Chondrocyte (in vitro differentiated cells): ENCODE measurements at places on chromosomes 11 and 22.

GRCh38 chr11:44149651-44150050 lies 54.2 kb downstream of the EXT2 start:
- no peak for DNase-seq

DNA sequence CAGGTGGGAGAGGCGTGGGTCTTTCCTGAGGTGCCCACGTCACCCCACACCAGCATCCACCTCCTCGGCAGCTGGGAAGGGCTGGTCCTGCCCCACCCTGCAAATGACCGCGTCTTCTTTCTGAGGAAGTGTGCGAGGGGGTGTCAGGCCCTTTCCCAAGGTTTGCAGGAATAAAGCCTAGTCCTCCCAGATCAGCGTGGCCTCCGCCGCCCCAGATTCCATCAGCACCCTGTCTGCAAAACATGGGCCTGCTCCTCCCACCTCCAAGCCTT lies 14.4 kb upstream of the SLC39A13 start:
- DNase-seq, result no peak

DNA sequence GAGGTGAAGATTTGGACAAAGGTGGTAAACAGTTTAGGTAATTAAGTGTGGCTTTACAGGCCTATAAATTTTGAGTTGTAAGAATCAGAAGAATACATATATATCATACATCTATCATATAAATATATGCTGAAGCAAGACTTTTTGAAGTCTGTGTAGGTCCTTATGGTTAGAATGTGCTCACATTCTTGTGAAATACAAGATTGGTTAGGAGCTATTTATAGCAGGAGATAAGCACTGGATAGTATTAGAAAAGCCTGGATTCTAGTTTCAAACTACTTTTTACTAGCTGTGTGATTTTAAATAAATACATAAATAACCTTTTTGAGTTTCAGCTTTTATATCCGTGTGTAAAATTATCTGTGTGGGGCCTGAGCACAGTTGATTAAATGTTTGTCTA lies 42.3 kb downstream of the ANKRD42 start:
- DNase-seq, result no peak

DNA sequence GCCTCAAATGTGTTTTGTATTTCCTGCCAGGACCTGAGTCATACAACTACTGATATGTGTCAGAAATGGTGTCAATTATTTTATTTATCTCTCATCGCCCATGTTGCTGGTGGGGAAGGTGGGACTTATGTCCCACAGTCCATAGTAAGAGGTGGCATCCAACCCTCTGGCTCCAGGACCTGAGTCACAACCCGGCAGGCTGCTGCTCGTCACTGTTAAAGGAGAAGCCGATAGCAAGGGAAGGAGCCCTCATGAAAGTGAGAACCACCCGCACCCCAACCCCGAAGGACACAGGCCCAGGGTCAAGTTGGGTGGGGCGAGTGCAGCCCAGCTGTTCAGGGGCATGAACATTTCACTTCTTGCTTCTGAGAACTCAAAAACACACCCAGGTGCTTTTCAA lies 33.1 kb upstream of the TP53I11 start:
- no peak for DNase-seq

- DNase-seq, result no peak
Observed at GRCh38 chr11:108289699-108290098, 66.8 kb downstream of the ATM start.

DNA sequence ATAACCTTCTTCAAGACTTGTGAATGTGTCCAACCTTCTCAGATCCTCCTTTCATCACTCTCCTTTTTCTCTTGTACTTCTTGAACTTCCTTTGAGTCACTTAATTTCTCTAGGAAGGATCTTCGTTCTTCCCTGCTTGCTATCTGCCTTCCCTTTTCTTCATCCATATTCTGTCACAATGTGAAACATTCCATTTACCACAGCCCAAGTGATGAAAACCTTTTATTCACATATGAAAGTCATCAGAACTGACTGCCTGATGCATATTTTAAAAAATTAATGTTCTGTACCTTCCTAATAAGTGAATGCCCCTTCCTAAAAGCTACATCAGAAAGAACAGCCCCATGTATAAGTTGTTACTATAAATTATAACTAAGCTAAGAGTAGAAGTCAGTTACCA lies 520.4 kb upstream of the LUZP2 start:
- no peak for DNase-seq

GRCh38 chr11:17414317-17414737 lies 25.9 kb upstream of the KCNJ11 start:
- no peak for DNase-seq

GRCh38 chr11:117860139-117860538 lies 16.3 kb downstream of the FXYD6 start:
- no peak for DNase-seq

GRCh38 chr11:26620282-26621045 lies 48.4 kb upstream of the MUC15 start:
- no peak for DNase-seq

DNA sequence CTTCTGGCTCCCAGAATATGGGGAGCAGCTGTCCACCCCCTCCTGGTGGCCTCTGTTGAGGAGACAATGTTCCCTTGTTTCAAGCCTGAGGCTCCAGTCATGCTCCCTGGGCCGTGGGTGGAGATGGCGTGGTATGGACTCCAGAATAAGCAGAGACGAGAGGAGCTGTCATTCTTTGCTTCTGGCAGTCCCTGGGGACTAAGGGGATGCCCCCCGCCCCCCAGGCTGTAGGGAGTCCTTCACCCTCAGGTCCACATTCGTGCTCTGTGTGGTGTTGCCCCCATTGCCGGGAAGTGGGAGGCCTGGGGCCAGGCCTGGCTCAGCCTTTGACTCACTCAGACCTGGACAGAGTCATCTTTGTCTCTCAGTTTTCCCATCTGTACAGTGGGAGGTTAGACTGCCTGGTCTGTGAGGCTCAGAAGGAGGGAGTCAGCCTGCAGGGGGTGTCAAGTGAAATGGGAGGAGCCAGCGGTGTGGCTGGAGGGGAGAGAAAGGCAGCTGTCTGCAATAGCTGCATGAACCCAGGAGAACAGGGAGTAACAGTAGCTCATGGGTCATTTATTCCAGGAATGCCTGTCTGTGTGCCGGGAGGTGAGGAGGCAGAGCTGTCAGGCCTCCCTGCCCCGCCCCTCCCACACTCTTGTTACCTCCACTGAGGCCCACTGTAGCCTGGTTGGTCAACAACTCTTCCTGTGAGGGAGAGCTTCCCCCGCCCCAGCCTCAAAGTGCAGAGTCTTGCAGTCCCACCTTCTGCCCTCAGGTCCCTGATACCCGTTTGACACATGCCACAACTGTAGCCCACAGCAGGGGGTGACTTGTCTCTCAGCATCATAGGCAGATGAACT lies 6.3 kb downstream of the ARHGEF17 start:
- no peak for DNase-seq

DNA sequence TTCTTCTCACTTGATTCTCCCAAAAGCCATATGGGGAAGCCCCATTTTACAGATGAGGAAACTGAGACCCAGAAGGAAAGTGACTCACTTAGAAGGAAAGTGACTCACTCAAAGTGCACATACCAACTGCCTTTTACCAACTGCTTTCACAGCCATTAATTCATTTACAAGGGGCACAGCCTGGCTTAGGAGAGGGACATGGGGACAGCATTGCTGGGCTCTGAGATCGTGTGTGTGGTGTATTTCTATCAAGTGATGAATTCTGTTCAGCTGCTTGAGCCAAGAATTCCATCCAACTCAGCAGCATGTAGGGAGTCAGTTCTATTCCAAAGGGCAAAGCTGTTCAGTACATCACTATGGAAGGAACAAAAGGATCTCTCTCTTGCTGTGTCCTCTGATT lies 23.5 kb upstream of the PAK1 start:
- no peak for DNase-seq

DNA sequence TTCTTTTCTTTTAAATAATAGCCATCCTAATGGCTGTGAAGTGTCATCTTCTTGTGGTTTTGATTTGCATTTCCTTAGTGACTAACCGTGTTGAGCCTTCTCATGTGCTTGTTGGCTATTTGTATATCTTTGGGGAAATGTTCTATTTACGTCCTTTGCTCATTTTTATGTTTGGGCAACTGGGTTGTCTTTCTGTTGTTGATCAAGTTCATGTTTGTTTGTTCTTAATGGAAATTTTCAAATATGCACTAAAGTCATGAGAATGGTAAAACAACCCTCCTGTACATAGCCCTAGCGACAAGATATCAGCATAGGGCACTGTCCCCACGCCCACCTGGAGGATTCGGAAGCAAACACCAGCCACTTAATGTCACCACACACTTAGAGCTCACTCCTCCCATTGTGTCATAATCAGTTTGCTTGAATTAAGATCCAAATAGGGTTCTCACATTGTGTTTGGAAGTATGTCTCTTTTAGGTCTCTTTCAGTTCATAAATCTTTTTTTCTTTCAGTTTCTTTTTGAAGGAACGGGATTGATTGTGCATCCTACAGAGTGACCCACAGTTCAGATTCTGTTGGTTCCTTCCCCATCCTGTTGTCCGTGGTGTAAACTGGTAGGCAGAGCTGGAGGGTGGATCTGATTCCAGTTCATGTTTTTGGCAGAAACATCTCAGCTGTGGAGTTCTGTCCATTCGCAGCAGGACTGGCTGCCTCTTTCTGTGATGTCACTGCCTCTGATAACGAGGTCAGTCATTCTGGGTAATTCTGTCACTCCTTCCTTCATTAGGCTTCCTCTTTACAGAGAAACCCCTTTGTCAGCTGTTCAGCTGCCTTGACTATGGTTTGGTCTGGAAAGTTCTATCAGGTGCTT lies 26.4 kb upstream of the ADORA2A start:
- DNase-seq, result no peak

DNA sequence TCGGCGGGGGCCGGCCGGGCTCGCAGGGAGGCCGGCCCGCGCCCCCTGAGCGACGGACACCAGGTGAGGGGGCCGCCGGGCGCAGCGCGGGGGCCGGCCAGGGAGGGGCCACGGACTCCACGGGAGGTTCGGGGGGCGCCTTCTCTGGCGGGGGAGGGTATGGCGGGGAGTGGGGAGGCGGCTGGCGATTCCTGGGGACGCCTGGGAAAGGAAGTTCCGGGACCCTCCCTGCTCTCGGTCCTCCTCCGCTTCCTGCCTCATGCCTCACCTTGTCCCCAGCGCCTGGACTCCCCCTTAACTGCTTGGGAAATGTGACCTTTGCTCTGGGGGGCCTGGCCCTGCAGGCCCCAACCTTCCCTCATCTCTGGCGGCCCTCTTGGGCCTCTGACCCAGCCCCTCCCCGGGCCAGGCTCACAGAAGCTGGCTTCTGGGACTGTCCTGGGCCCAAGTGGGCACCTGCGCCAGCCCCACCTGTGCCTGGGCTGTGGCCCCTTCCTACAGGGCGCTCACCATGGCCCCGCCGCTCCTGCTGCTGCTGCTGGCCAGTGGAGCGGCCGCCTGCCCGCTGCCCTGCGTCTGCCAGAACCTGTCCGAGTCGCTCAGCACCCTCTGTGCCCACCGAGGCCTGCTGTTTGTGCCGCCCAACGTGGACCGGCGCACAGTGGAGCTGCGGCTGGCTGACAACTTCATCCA lies 516 bp downstream of the LRFN4 start:
- DNase-seq, result peak; percentile 89

GRCh38 chr22:49738566-49738965 lies 89.1 kb downstream of the BRD1 start:
- DNase-seq, result peak; percentile 41

- no peak for DNase-seq
Observed at GRCh38 chr11:74312326-74312725, 886 bp upstream of the P4HA3 start.

DNA sequence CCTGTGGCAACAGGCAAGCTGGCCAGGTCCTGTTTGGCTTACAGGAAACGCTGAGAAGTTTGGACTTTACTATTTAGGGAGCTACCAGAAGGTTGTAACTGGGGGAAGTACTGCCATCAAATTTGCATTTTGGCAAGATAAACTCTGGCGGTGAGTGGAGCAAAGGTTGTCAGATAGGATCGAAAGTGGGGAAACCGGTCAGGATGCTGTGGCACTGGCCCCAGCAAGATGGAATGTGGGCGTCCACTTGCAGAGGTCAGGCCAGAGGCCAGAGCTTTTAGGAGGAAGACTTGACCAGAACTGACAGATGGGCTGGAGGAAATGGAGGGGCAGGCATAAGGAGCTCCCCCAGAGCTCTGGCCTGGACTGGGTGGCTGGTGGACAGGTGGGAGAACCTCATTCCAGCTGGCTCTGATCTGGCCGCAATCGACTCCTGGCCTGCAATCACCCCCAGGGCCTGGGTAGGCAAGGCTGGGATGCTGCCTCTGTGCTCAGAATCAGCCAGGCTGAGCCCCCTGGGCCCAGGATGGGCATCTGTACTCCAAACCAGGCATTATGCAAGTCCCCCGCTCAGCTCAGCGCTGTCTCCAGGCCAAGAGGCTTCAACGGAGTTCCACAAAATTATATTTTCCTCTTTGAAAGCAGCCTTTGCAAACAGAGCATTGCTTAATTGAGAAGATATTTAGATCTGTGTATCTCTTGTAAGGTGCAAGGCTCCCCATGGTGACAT lies 178.3 kb upstream of the NECTIN1 start:
- DNase-seq, result no peak

- DNase-seq, result no peak
Observed at GRCh38 chr11:83508804-83509203, 222.6 kb upstream of the CCDC90B start.

DNA sequence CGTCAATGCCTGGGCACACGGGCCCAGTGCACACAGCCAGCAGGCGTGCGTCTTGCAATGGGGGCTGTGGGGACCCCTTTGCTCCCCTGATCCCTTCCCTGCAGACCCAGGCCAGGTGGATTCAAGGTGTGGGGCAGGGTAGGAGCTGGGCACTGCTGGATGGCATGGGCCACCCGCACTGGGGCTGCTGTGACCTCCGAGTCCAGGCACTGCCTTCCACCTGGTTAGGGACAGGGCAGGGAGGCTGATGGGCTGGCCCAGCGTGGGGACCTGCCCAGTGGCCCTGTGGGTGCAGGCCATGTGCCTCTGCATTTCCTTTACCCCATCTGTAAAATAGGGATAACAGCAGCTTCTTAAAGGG lies 22.9 kb downstream of the KCNQ1 start:
- DNase-seq, result peak; percentile 46

DNA sequence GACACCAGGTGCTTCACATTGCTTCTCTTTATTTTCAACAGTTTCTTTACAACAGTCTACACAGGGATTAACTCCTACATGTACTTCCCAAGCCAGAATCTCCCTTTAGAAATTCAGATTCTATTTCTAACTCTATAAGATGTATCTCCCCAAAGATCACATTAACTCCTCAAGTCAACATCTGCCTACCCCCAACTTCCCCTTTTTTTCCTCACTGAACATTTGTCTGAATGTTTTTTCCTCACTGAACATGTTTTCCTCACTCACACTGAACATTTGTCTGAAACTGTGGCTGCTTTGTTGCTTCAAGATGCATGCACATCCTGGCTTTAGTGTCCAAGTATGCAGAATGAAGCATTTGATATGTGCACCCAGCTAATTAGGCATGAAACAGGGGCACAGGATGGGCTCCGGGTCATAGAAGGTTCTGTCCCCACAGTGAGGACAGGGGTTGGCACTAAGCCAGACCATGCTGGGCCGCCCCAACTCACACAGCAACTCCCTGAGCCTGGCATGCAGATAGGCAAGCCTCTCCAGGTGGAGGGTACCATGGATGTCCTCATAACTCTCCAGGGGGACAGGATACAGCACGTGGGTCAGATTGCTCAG lies 11.3 kb downstream of the PRAME start:
- DNase-seq, result no peak

- no peak for DNase-seq
Observed at GRCh38 chr22:38799265-38800002, 5.5 kb upstream of the DNAL4 start.

GRCh38 chr11:11966826-11967668 lies 41.4 kb downstream of the DKK3 start:
- DNase-seq, result no peak
